AG04450 (cell line): ENCODE measurements at places on chromosomes 3 and 15.

DNA sequence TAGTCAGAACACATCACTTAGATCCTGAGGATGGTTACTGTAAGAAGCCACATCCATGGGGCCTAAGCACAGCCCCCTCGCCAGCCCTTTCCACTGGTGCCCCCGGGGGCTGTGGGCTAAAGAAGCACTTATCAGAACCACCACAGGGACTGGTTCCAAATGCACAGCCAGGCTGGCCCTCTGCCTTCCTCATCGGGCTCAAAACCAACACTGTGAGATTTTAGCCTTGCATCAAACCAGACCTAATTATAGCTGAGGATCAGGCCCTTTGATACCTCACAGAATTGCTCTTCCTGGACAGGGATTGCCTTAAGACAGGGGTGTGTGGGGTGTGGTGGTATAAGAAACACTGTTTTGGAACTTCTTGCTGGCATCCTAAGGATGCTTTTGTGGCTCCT is 23.7 kb downstream of the SRPRB start:
- DNase-seq, result no peak

DNA sequence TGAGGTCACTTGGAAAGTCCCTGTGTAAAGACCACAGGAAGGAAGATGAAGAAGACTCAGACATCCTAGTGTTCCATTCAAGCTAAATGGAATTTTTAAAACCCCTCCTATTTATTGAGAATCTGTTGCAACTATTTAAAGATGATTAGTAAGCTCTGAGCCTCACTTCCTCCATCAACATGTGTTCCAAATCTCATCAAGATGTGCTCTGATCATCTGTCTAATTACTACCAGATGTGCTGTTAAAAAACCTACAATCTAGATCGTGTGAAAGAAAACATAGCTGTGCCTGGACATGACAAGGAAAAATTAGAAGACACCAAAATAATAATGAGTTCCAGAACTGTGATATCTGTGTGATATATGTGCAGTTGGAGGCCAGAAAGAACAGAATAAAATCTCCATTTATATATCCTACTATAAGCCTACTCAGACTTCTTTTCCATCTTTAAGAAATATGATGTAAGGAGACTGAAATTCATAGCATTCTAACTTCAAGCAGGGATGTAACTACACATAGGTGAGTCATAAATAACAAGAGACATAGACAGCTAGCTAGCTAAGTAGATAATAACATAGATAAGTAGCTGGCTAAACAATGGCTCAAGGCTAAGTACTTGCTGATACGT is 7.8 kb downstream of the XPC start:
- DNase-seq, result peak; percentile 29

DNA sequence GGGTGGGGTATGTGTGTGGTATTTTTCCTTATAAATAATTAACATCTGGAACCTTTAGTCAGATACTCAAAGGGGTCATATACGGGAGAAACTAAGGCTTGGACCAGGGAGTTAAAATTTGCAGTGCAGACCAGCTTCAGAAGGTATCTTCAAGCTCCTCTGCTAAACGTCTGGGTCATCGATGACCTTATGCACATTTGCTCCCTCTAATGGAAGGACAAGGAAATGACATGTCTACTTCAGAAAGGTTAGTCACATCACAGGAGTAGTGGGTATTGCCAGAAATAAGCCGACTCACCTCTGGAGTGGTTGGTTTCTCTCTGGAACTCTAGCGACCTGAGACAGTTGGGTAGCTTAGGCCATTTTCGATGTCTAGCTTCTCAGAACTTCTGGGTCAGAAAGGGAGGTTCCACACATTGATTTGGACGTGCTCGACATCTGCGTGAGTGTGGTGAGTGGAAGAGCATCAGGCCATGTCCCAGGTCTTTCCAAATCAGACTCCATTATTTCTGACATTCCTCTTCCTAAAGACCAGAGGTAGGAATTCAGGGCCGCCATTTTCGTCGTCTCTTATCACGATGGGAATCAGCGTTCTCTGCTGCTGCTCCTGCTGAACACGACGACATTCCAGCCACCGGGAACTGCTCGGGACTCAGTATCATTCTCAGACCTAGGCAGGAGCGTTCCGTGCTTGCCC is 31.8 kb upstream of the RASA2 start:
- DNase-seq, result no peak

GRCh38 chr15:29708519-29708918 is 113.7 kb downstream of the TJP1 start:
- DNase-seq, result no peak

DNA sequence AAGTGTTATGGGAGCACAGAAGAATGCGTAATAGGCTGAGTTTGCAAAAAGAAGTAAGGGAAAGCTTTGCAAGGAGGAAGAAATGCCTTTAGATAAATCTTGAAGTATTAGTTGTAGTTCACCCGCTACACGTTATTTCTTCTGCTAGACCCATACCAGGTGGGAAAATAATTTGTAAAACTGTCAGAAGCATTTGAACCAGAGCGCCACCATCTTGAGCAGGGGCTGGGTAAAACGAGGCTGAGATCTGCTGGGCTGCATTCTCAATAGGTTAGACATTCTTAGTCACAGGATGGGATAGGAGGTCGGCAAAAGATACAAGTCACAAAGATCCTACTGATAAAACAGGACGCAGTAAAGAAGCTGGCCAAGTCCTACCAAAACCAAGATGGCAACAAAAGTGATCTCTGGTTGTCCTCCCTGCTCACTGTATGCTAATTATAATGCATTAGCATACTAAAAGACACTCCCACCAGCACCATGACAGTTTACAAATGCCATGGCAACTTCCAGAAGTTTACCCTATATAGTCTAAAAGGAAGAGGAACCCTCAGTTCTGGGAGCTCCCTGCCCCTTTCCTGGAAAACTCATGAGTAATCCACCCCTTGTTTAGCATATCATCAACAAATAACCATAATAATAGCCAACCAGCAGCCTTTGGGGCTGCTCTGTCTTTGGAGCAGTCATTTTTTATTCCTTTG is 50.0 kb upstream of the ZNF280D start:
- no peak for DNase-seq

DNA sequence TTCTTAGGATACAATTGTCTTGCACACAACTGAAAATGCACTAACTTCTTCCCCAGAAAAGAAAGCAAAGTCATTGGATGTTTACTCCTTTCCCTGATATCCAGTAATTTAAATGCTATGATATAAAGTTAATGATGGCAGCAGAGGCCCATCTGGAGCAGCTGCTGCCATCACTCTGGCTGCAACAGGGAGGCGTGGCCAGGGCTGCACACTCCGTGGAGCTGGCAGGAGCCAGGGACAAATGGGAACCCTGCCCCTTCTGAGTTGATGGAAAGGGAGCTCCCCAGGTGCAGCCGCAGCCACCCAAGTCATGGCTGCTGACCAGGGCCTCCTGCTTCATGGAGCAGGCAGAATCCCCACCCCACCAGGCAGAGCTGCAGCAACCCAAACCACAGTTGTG is 72.6 kb upstream of the ALDH1A3 start:
- no peak for DNase-seq

GRCh38 chr15:87816811-87817210 is 439.7 kb downstream of the NTRK3 start:
- DNase-seq, result peak; percentile 90

DNA sequence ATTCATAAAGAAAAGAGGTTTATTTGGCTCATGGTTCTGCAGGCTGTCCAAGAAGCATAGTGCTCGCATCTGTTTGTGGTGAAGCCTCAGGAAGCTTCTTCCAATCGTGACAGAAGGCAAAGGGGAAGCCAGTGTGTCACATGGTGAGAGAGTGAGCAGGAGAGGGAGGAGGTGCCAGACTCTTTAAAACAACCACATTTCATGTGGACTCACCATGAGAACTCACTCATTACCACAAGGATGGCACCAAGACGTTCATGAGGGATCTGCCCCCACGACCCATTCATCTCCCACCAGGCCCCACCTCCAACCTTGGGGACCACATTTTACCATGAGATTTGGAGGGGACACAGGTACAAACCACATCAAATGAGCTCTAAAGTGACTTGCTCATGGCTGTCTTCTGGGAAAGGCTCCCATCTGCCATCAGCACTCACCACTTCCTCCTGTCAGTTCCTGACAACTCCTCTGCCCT is 327.3 kb upstream of the TLE3 start:
- no peak for DNase-seq

GRCh38 chr3:45937206-45938042 is 5.8 kb upstream of the CXCR6 start:
- DNase-seq, result no peak

DNA sequence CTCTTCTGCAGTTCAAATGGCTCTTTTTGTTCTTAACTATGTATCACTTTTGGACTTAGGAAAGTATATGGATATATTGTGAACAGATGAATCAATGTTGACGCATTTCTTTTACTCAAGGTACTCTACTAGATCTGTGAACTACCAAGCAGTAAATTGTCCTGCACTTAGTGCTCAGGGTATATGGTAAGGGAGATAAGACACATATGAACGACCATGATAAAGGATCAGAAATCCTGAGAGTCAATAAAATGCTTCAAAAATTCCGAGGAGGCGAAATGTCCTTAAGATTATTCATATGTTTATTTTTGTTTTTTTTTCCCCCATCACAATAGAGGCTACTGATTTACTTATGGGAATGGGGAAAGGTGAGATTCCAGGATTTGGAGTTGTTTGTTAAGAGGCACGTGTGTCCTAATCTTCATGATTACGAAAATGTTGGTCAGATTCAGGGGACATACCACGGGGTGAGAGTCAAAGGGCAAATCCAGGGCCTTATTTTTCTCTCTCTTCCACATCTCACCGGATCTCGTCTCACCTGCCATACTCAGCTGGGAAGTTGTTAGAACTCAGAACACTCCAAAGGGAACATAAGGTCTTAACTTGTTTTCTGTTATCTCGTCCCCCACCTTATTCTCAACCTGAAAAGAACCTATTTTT is 475.1 kb upstream of the TBL1XR1 start:
- no peak for DNase-seq

- no peak for DNase-seq
These were observed 88.0 kb upstream of the IGF1R start for GRCh38 chr15:98560338-98560737.

DNA sequence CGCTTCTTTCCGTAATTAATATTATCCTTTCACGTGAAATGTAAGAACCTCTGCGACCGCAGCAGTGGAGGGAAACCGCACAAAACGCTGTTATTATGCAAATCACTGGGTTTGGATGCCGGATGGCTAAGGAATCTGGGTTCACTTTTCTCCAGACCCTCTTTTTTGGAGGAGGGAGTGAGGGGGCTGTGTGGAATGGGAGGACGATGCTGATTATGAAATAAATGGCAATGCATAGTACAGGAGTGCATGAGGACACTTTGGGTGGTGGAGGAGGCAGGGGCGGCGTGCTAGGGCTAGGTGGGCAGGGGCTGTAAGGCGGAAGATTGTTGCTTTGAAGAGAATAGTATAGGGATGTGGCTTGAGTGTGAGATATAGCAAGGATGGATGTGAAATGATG is 1.8 kb downstream of the CADM2 start:
- no peak for DNase-seq

- DNase-seq, result no peak
These were observed 9.6 kb upstream of the PSMD2 start for GRCh38 chr3:184289426-184289938.

GRCh38 chr15:33145447-33145846 is 49.1 kb downstream of the FMN1 start:
- no peak for DNase-seq

DNA sequence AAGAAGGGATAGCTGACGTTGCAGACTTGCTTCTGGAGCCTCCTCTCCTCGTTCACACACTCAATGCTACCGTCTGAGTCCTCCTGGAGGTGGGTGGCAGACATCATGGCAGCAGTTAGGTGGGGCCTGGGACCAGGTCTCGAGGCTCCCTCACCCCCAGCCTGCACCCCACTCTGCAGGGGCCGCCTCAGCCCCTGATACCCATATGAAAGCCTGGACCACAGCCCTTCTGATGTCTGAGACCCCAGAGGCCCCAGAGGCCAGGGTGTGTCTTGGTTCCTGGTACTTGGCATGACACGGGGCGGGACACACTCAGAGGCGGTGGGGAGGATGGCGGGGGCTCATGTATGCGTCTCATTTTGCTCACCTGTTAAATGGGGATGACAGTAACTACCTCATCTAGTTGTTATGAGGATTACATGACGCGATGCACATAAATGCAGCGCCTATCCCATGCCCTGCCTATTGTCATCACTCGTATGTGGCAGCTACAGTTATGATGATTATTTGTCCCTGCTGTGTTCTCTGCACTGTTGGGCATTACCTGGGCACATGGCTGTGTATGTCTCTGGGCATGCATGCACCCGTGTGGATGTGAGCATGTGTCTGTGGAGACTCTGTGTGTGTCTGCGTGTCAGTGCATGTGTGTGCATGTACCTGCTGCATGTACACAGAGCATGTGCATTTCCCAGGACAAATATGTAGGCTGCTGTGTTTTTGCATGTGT is 39.9 kb downstream of the FEM1B start:
- no peak for DNase-seq

DNA sequence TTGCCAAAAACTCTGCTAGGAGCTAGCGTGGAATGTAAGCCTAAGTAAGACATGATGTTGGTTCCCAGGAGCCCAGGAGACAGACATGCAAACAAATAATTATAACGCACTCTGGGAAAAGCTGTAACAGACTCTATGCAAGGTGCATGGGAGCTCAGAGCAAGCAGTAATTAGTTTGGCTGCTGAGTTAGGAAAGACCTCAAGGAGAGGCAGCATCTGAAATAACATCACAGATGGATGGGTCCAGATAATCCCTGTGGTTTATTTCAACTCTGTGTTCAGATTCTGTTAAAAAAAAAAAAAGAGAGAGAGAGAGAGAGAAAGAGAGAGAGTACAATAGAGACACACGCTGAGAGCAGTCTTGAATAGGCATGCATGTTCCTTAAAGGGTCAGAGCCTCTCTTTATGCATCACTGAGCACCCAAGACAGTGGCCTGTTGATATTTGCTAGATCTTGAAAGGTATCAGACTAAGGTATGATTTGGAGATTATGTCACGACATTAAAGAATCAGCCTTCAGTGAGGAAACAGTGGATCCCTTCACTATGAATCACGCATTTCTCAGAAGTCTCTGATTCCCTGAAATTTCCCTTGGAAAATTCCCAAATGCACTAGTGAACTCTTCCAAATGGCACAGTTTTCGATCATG is 124.4 kb upstream of the LIPC start:
- DNase-seq, result no peak

DNA sequence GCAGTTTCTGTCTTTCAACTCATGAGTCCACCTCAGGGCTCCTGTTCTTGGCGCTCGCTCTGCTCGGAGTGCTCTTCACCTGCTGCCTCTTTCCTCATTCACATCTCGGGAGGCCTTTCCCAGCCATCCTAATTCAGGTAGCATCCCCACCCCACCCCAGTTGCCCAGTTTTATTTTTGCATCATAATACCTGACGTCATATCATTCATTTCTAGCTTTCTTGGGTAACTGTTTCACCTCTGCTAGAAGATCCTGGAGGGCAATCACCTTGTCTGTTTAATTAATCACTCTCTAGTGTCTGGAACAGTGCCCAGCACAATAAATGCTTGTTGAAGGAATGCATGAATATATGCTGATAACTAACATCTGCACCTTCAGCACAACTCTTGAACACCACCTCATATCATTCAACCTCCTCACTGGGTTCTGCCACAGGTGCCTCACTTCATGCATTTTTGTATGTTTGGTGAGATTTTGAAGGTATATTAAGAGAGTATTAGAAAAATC is 7.6 kb downstream of the NUSAP1 start:
- no peak for DNase-seq
